ENCODE measurements at places on chromosomes 7 and 10. TPM values are rescaled to one million over a fixed set of nuclear protein-coding genes. Genes with fewer than 3 reads are reported as not detected.

The ACTR3C gene
- total RNA-seq: 7.4 TPM

The ABCB4 gene
- total RNA-seq: under 0.01 TPM

The MSMB gene
- not detected for total RNA-seq

The SLC12A9 gene
- total RNA-seq: 20.0 TPM

The FOXP2 gene
- 0.86 TPM for total RNA-seq

GRCh38 chr10:8048281-8049008 lies 6.0 kb upstream of the GATA3 start:
- DNase-seq: no peak

DNA sequence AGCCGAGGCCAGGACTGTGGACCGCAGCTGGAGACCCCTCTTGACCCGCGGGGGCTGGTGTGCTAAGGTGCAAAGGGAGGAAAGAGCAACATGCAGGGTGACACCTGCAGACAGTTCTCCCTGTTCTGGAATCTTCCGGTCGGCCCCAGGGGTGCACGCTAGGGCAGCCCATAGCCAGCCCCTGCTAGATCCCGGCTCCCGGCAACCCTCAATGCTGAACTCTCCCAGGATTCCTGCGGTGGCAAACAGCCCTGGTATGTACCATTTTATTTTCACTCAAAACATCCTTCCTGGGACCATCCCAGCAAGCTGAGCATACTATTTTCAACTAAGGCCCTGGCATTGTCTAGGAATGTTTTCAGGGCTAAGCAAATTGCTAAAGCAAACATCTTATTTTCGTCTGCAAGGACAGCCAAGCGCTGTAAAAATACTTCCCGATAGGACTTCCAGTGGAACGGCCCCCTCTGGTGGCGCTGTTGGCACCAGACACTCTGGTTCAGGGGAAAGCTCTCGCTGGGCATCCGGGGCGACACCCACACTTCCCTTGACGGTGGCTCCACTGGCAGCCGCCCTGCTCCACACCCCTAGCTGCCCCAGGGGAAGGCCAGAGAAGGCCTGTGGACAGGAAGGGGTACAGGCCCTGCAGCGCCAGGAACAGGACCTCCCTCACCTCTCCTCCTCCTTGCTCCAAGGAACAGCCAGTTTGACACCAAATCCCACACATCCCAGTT lies 99.4 kb downstream of the CTBP2 start:
- DNase-seq: peak; percentile 90

DNA sequence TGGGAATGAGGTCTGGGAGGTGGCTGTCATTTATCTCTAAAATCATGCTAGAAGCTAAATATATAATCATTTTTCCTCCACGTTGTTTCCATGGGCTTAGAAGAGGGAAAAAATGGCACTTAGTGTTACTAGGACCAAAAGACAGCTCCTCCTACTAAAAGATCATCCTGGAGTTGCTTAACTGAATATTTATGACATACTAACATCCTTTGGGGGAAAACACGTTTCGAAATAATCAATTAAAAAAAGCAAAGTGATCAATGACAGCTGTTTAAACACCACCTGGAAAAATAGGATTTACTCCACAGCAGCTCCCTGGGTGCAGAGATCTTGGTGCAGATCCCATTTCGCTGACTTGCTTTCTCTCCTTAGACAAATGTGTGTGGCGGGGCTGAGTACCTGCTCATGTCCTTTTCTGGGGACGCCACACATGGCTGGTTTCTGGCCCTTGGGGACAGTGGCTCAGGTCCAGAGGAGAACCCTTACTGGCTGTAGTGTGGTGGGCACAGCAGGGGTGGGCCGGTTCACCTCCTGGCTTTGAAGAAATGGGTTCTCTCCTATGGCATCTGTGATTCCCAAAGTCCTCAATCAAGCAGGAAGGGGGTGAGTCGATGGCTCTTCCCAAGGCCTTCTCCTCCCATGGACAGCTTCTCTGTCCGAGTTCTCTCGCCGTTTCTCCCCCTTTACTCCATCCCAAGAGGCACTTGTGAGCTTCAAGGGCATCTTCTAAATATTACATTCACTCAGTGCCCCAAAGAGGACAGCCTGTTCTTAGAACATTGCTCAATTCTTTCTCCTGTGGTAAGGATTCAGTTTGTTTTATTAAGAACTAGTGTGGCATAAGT lies 156.4 kb upstream of the KLF14 start:
- DNase-seq: peak; percentile 91

GRCh38 chr7:108020585-108020984 lies 17.6 kb upstream of the LAMB1 start:
- no peak for DNase-seq

DNA sequence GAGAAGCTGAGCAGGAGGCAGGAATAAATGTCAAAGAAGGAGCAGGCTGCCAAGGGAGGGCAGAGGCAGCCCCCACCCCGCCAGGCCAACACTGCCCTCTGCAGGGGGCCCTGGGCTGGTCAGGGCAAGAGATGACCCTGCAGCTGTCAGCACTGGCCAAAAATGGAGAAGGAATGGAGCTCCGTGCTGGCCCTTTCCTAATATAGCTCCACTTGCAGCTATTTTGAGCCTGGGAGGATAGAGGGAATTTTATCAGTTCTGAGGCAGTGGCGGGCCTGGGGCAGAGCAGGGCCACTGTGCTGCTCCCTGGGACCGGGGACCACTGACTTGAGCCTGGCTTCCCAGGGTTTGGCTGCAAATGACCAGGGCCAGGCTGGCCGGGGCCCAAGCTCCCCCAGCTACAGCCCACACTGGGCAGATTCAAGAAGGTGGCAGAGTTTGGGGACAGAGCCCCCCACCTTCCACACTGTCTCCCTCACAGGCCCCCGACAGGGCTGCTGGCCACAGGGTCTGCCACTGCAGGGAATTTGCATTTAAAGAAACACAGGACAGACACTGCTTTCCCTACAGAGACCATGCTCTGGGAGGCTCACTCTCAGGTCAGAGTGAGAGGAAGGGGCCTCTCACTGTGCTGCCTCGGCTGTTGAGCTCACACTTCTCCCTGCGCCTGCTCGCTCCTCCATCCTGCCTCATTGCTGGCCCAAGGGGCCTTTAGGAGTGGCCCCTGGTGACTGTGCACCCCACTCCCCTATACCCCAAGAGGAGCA lies 16.2 kb downstream of the LDB3 start:
- DNase-seq: peak; percentile 7

Measured in fibroblast of villous mesenchyme (primary cell).